ENCODE measurements at places on chromosomes 2 and 18.

- DNase-seq = no peak
Observed at GRCh38 chr2:98269274-98269673, 77.0 kb upstream of the CNGA3 start.

GRCh38 chr2:48719480-48720177 is 35.9 kb downstream of the LHCGR start:
- DNase-seq = no peak

GRCh38 chr2:219209236-219210195 is 2.9 kb downstream of the ZFAND2B start:
- no peak for DNase-seq

DNA sequence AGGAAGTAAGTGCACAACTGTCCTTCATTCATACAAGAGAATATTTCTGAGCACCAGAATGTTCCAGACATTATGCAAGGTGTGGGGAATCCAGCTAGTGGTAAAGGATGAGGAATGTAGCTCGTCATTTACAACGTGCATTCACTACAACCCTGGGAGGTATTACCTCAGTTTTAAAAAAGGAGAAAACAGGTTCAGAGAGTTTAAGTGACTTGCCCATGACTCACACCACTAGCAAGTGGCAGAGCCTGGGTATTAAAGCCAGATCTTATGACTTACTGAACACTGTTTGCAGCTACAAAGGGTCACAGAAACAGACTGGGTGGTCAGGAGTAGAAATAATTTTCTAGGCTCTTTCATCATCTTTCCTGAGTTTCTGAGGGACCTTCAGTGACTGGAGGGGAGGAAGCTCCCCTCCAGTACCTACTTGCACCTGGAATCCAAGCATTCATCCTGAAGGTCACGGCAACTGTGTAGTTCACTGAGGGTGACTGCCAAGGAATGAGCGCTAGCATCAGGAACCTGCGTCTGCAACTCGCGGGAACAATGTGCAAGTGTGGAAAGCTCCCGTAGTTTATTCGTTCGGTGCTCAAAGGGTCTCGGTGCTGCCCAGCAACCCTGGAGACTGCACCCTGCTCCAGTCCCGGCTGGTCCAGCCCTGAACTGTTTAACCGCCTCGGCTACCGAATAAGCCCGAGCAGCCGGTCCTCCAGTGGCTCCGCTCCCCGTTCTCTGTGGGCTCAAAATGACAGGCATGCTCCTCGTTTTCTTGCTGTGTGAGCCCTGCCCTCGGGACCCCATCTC is 647 bp downstream of the CCDC121 start:
- no peak for DNase-seq

- no peak for DNase-seq
Observed at GRCh38 chr2:219612577-219613286, 14.7 kb upstream of the SLC4A3 start.

- no peak for DNase-seq
Observed at GRCh38 chr2:237927135-237927534, 39.7 kb upstream of the UBE2F start.

- no peak for DNase-seq
Observed at GRCh38 chr18:29459972-29460371, 1283.0 kb upstream of the CDH2 start.

DNA sequence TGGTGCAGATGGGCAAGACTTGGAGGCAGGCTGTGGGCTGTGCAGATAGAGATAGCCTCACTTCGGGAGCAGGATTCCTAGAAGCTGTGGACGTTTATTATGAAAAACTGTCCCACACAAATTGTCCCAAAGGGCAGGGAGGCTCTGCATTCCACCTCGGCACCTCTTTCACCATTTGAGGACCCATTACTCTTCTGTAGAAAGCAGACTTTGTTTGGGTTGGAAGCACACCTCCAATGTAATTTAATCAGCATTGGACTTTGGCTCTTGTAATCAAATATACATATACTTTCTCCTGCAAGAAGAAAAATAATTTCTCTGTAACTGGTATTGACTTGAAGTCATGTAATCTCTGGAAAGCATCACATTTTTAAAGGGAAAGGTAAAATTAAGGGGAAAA is 8.5 kb downstream of the ONECUT2 start:
- no peak for DNase-seq

GRCh38 chr2:84631985-84632384 is 115.7 kb downstream of the DNAH6 start:
- no peak for DNase-seq

DNA sequence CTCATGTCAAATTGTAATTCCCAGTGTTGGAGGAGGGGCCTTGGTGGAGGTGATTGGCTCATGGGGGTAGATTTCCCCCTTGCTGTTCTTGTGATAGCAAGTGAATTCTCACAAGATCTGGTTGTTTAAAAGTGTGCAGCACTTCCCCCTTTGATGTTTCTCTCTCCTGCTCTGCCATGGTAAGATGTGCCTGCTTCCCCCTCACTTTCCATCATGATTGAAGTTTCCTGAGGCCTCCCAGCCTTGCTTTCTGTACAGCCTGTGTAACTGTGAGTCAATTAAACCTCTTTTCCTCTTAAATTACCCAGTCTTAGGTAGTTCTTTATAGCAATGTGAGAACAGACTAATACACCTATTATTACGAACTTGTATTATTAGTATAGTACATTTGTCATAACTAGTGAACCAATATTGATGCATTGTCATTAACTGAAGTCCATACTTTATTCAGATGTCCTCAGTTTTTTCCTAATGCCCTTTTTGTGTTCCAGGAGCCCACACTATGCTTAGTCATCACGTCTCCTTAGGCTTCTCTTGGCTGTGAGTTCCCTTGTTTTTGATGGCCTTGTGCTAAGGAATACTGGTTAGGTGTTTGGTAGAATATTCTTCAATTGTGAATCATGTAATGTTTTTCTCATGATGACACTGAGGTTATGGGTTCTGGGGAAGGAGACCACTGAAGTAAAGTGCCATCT is 4.5 kb upstream of the MAP3K2 start:
- no peak for DNase-seq

DNA sequence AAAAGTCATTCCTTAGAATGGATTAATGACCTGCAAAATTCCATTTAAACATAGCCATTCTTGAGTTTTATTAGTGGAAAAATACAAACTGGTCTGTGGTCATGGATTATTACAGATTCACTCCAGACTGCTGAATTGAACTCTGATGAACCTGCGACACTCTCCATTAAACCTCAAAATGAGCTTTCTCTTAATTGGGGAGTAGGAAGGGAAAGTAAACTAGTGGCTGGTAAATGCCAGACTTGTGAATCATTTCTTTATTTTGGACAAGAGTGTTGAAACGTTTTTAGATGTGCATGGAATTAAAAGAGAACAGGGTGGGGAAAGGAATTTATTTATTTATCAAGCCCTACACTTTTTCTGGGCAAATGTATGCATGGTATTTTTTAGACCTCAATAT is 321.2 kb upstream of the FANCL start:
- no peak for DNase-seq

GRCh38 chr2:75551434-75551833 is 9.3 kb downstream of the EVA1A start:
- DNase-seq = no peak

DNA sequence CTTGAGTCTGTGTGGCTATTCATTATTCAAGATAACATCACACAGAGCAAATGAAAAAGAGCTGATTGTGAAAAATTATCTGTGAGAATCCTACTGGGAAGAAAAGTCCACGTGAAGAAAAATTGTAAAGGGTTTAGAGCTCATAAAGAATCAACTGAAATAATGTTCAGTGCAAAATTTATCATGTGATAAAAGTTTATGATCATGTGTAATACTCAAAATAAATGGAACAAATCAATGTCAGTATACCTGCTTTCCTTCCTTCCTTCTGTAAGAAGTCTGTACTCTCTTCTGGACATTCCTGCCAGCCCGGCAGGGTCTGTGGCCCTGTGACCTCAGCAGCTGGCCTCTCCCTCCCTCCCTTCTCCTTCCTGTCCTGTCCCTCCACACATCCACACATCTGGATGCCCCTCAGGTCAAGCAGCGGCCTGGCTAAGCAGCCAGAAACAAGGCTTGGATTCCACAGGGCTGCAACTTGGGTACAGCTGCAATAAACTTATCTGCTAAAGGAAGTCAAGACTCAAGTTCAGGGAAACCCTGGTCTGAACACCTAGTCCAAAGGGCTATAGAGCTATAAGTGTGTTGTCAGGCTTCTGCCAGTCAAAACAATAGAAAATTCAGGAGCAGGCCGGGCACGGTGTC is 172.1 kb downstream of the MREG start:
- no peak for DNase-seq

DNA sequence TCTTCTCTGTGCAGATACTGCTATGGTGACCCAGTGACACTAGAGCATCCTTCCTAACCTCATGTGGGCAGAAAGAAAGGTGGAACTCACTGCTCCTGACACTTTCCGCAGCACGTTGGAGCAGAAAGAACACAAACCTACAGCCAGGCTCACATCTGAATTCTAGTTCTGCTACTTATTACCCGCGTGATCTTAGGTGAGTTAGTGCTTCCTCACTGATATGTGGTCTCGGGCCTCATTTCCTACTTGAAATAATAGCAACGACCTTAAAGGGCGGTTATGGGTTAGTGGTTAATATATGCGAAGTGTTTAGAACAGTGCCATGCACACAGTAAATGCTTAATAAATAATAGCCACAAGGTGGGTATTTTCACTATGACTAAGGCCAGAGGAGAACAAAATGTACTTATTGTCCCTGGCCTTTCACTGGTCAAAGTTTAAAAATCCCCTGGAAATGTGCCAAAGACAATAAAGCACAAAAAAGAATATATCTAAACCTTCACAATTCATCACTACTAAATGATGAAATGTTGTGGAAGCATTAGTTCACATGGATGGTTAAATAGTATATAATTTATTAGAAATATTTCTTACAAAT is 66.6 kb downstream of the MYOM1 start:
- DNase-seq = no peak
